ENCODE measurements at places on chromosomes 12 and 14.

GRCh38 chr14:31038521-31039166, 12.5 kb upstream of the STRN3 start:
- no peak for DNase-seq

GRCh38 chr14:42002141-42002540, 395.5 kb downstream of the LRFN5 start:
- DNase-seq: no peak

GRCh38 chr12:52612431-52613383, 5.7 kb downstream of the KRT73 start:
- no peak for DNase-seq

- DNase-seq: no peak
These were observed 41.7 kb downstream of the BLTP3B start for GRCh38 chr12:100101000-100101399.

GRCh38 chr14:97219431-97220017, 422.3 kb downstream of the VRK1 start:
- DNase-seq: no peak

DNA sequence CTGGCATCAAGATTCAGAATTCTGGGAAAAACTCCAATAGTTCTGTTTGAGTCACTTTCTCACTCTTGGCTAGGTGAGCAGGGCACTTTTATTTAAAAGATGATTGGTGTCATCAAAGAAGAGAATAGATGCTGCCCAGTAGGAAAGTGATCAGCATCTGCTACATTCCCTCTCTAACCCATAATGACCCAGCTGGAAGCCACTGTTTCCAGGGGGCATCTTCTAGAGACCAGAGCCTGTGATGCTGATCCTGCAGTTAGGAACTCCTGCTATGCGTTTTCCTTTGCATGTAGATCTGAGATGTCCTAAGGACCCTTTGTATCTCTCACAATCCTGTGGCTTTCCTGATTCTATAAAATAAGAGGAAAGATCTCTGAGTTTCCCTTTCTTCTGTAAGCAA, 79.9 kb upstream of the TMTC1 start:
- no peak for DNase-seq

- DNase-seq: no peak
These were observed 6.6 kb downstream of the DCD start for GRCh38 chr12:54641554-54641953.

GRCh38 chr12:4214877-4215228, 58.7 kb upstream of the CCND2 start:
- DNase-seq: no peak

DNA sequence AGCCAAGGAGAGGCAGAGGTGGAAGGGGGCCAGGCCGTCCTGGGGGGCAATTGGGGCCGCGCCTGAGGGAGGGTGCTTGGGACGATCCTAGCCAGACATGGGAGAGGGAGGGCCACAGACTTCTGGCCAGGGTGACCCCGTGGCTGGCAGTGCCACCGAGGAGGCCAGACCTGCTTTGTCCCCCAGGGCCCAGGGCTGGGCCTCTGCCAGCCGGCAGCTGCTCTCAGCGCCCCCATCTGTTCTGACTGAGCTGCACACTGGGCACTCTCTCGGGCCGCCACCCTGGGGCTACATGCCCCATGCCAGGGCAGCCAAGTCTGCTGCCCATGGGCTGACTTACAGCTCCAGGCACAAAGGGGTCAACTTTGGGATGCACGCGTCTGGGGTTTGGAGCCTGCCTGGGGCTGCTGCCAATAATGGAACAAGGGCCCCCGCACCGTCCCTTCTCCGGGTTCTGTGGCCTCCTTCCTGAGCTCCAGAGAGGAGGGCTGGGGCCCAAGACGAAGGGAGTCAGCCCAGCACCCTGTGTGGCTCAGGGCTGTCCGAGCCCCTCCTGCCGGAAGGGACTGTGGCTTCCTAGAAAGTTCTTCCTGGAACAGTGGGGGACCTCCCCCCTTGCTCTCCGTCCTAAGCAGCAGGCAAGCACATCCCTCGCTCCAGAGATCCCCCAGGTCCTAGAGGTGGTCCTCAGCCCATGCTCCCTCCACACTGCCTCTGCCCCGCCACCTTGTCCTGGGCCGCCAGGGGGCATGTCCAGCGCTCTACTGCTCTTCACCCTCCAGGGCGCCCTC, 1.1 kb downstream of the ADSS1 start:
- DNase-seq: no peak

DNA sequence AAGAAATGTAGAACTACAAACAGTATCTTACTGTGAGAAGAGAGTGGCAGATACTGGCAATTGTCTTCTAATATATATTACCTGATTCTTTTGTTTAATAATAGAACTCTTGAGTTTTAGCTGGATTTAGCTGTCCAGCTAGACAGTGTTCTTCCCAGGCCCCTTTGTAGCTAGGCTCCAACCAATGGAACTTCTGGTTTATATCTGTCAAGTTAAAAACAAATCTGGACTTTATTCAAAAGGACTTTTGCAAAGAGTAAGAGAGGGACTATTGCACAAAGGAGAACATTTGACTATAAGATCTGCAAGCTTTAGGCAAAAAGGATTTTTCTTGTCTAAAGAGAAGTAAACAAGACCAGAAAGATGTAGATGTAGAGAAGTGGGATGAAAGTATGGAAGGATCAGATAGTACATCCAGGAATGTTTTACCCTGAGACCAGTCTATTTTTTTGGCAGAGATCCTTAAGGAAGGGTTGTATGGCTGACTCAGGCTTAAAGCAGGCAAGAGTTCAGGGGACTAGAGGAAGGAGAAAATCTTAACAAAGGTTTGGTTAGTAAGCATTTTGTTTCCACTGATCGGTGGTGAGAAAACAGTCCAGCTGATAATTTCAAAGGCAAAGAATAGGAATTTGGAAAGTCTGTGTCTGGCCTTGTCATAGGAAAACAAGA, 111.1 kb upstream of the PLEKHA5 start:
- no peak for DNase-seq

- DNase-seq: no peak
These were observed 3.4 kb downstream of the PNMA1 start for GRCh38 chr14:73710737-73711136.

DNA sequence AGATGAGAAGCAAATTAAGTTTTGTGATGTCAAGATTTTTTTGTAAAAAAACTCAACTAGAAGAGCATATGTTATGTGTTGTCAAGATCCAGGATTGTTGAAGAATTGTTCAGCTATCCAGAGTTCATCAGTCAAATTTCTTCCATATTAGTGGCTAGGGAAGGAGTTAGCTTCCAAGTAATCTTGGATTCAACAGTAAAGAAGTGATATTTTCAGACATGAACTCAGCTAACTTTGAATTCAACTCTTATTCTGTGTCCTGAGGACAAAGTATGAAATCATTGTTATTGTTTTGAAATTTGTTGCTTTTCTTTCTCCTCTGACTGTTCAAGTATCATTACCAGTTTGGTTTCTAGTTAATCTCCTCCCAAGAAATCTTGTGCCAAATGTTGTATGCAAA, 589.3 kb upstream of the NOVA1 start:
- no peak for DNase-seq

DNA sequence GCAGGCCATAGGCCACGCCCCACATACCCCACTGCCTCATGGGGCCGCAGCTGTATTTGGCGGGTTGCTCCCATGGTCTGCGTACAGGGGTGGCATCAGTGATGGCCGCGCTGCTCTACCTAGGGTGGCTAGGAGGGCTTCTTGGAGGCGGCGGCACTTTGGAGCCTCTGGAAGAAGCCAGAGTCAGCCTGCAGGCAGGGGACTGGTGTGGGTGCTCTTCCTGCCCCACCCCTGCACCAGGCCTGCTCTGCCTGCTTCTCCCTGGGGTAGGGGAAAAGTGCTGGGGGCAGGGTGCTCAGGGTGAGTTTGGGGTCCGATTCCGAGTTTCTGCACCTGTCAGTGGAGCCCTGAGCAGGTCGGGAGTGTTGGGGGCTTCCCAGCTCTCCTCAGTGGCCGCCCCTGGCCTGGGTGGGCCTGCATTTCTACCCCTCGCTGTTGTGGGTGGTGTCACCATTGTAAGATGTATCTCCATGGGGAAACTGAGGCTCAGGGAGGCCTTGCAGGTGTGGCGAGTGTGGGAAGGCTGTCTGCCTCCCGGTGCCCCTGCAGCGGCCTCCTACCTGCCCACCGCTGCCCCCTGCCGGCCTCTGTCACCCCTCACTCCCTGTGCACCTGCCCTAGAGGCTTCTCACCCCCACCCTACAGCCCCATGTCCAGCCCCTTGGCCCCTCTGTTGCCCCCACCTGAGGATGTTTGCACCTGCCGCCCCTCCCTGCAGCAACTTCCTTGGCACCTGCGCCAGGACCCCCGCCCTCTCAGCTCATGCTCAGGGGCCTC, 5.5 kb downstream of the CEP170B start:
- peak; percentile 58 for DNase-seq

GRCh38 chr12:34119366-34119765, 97.1 kb downstream of the ALG10 start:
- no peak for DNase-seq

DNA sequence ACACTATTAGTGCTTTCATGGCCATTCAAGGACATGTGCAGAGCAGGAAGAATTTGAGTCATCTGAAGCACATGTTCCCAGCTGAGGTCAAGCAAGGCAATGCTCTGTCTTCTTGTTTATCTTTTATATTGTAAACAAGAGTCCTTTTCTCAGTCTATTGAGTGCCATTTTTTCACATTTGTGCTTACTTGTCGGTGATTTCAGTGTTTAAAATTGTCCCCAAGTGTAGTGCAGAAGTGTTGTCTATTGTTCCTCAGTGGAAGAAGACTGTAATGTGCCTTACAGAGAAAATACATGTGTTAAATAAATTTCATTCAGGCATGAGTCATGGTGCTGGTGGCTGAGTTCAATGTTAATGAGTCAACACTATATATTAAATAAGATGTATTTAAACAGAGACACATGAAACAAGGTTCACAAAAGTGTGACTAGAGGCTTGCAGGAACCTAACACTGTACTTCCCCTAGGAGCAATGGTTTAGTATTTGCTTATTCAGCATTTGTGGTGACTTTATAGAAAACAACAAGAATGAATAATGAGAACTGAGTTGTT, 391.1 kb downstream of the LRIG3 start:
- DNase-seq: no peak

- DNase-seq: no peak
These were observed 7.9 kb upstream of the NYNRIN start for GRCh38 chr14:24390701-24391468.

DNA sequence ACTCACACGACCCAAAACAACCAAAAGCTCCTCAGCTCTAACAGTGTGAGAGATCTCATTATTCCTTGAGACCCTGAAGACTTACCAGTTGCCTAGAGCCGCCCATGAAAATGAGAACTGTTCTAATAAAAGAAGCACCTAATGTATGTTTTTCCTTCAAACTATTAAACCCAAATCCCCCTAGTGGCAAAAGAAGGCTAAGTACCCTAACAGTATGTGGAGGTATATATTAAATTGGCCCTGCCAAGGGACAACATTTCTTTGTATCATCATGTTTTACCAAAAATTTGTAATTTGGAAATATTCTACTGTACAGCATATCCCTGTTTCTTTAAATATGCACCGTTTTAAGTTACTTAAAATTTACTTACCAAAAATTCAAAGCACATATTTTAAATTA, 38.0 kb upstream of the PPFIA2 start:
- DNase-seq: no peak

DNA sequence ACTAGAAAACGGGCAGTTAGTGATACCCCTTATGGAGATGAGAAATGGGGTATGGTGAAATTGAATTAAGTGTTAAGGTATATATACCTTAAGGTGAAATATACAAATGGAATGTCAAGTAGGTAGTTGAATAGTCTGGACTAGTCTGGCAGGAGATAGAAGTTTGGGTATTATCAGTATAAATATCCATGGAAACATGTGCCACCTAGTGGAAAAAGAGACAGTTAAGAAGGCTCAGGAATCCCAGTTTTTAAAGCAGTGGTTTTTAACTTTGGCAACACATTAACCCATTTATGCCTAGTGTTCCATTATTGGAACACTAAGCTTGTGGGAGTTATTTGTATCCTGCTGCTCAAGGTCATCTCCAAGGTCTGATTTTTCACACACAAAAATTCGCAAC, 38.6 kb upstream of the TPH2 start:
- DNase-seq: no peak

GRCh38 chr14:71610797-71611196, 321.4 kb upstream of the RGS6 start:
- DNase-seq: no peak

GRCh38 chr14:75292101-75292563, 13.5 kb downstream of the FOS start:
- no peak for DNase-seq

DNA sequence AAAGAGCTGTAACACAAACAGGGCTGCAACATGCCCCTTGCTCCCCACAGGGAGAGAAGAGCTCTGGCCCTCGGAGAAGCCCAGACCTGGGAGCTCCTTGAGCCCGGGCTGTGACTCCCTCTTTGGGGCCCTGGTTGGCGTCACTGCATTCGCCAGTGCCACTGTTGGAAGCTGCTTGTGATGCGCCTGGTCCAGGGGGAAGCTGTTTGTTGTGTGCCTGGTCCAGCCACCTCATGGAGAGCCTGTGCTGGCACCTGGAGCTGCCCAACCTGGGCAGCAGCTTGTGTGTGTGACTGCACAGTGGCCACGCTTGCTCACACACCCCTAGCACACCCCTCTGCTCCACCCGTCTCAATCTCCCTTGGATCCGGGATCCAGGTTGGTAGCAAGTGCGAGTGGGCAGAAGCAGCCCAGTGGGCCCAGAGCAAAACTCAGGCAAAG, 49.5 kb downstream of the A2M start:
- no peak for DNase-seq

GRCh38 chr12:20757-21156, 45.8 kb upstream of the IQSEC3 start:
- no peak for DNase-seq

DNA sequence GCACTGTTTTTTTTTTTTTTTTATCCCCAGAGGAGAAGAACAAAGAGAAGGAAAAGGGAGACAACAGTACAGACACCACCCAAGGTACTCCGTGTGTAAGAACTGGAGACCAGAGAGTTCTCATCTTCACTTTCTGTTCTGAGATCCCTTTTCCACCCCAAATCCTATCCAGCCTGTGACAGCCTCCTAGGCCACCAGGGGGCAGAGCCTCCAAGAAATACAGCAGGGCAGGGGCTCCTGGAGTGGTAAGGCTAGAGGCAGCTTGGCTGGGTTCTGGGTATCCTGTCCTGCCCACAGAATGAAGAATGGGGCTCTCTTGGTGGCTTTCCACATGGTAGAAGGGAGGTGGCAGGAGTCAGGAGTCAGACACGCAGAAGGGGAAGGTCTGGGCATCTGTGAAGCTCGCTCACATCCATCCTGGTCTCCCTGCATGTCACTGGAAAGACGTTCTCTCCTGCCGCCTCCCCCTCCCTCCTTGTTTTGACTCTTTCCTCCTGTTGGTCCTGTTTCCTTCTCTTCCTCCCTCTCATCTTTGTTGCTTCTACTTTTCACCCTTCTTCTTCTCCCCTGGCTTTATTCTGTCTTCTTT, 12.0 kb downstream of the CLSTN3 start:
- DNase-seq: peak; percentile 74

- DNase-seq: no peak
These were observed 330.1 kb upstream of the PRICKLE1 start for GRCh38 chr12:42919691-42920090.
